NCI-H524 (cell line): ENCODE measurements at places on chromosomes 3 and 15.
A peak's percentile ranks its signal among the peaks of the same experiment; 100 is the strongest.

DNA sequence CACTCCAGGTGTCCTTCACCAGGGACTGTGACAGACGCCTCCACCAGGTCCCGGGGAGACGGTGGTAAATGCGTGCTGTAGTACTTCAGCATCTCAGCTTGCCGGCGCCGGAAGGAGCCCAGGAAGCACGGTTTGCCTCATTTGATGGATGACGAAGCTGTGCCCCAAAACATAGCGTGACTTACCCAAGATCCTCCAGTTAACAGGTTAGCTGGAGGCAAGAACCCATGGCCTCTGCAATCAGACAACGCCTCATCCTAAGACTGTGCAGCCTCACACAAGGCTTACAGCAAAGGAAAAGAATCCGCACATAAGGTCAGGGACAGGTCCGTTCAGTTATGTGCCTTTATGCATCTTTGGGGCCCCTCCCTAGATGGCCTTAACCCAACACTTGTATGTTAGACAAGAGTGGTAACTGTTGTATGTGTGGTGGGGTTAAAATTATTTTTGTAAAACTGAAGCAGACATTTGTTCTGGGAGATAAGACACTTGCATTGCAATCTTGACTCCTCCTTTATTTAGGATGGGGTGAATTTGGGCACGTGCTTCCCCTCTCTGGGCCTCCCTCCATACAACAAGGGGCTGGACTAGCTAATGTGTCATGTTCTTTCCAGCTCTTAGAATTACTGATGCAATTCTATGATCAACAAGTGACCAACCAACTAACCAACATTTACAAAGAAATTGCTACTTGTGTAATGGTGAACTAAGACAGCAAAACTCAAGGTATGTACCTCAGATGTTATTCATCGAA, 39.4 kb downstream of the VGLL4 start:
- no peak for DNase-seq

DNA sequence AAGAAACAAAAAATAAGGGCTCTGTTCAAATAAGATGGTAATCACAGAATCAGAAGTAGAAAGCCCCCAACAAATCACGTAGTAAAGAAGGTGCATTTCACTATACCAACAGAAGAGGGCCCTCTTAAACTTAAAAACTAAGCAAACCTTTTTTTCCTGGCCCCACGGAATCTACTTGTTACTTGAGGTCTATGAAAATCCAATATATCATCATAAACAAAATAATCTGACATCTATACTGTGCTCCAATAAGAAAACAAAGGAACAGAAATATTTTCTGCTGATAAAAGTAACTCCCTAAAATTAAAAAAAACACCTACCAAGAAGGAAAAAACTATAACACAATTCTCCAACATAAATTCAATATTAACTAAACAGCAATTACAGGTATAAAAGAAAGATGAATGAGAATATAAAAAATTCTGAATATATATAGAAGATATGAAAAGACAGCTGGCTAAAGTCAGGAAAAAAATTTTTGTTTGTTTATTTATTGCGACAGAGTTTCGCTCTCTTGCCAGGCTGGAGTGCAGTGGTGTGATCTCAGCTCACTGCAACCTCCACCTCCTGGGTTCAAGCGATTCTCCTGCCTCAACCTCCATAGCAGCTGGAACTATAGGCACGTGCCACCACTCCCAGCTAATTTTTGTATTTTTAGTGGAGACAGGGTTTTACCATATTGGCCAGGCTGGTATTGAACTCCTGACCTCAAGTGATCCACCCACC, 81.8 kb downstream of the CLASP2 start:
- peak; percentile 63 for DNase-seq

- DNase-seq = no peak
Observed at GRCh38 chr3:172355836-172356235, 92.4 kb downstream of the GHSR start.

GRCh38 chr3:129732200-129732876, 125.9 kb upstream of the PLXND1 start:
- no peak for DNase-seq

DNA sequence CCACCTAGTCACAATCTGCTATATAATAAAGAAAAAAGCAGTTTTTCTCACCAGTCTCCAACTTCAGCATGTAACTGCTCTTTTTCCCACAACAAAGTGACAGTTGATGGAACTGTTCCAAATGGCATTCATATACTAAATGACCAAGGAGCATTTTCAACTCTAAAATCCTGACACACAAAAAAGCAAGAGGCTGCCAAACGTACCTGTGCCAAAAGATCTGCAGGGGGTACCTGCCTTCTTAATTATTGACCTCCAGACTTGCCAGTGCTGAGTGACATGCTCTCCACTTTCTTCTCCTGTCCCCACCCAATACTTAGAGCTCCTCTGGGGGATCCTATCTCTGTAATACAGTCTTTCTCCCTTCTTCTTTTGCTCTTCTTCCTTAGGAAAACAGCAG, 18.0 kb downstream of the ZBED2 start:
- no peak for DNase-seq
